Activated CD4-positive, alpha-beta memory T cell treated with anti-CD3 and anti-CD28 coated beads for 36 hours (primary cell): ENCODE measurements at places on chromosomes 3 and 15. TPM values are rescaled to one million over a fixed set of nuclear protein-coding genes. Genes with fewer than 3 reads are reported as not detected.

CHST2 gene
- 4.7 TPM for total RNA-seq

DNA sequence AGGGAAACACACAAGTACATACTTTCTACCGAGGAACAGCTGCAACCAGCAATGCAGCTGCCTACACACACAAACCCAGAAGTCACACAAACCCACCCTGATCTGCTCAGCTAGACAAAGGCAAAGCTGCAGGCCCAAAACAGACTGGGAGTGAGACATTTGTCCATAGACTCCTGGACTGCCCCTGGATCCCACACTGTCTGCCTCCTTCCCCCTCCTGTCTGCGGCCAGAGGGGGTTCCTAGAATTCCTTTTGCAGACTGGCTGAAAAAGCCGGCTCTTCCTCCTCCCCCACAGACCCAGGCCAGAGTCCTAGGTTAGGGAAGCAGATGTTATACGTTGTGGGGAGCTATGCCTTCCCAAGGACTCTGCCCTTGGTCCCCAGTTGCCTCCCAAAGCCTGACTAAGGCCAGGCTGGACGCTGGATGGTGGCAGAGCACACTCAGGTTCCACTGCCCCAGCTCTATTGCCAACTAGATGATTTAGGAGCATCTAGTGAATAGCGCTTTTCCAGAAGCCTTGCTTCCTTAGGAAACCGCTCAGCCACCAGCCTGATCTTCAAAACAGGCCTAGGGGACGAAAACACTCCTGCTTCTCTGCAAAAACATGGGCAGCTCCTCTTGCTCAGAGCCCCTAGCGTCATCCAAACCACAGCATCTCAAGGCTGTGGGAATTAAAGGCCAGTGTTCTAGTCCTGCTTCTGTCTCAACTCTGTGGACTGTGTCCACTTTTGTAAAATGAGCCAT lies 37.4 kb upstream of the CILP start:
- DNase-seq, result no peak

ACAN gene
- not detected for total RNA-seq

GP9 gene
- not detected for total RNA-seq

WDR82 gene
- 110 TPM for total RNA-seq

LRRC49 gene
- total RNA-seq, result 0.46 TPM

GRCh38 chr3:166444756-166445155 lies 607.5 kb upstream of the BCHE start:
- DNase-seq, result no peak
